ENCODE measurements at places on chromosomes 7 and 10.

DNA sequence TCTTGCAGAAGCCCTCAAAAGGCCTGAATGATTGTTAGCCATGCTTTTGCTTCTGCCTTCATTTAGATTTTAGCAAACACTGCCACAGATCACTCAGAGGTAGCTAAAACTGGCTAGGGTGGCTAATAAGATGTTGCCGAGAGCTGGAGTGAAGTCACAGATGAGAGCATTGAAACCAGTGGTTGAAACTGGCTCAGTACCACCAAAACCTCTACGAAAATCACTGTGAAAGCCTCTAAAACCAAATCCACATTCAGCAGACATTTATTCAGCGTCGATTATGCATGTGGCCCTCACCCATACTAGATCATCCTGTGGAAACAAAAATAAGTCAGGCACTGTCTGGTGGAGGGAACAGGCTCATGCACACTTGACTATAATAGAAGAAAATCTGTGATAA, 50.8 kb downstream of the PIK3CG start:
- DNase-seq: no peak

- DNase-seq: no peak
These were observed 1.3 kb upstream of the ZCCHC24 start for GRCh38 chr10:79446758-79447084.

- no peak for DNase-seq
These were observed 141.6 kb downstream of the GPR85 start for GRCh38 chr7:112945046-112945445.

DNA sequence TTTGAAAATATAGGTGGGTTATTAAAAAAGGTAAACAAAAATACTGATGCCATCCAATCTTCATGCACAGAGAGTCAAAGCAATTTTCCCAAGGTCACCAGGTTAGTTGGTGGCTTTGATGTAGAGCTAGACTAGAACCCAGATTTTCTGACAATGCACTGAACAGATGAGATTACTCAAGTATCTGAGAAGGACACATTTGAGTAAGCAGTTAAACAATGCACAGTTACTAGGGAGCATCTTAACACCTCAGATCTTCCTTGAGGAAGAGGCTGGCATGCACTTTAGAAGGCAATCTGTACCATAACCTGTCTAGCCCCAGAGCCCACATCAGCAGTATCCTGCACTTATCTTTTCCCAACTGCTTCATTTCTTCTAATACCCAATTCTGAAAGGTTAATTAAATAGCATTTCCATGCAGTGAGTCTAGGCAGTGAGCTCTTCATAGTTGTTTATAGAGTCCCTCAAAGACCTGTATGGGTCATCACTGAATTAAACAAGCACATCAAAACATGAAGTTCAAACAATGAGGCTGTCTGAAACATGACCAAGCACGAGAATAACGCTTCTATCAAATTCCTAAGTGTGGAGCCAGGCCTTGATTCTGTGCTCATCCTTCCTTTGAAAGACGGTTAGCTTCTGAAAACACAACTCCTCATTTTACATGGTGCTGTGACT, 38.2 kb upstream of the ANK3 start:
- DNase-seq: no peak

DNA sequence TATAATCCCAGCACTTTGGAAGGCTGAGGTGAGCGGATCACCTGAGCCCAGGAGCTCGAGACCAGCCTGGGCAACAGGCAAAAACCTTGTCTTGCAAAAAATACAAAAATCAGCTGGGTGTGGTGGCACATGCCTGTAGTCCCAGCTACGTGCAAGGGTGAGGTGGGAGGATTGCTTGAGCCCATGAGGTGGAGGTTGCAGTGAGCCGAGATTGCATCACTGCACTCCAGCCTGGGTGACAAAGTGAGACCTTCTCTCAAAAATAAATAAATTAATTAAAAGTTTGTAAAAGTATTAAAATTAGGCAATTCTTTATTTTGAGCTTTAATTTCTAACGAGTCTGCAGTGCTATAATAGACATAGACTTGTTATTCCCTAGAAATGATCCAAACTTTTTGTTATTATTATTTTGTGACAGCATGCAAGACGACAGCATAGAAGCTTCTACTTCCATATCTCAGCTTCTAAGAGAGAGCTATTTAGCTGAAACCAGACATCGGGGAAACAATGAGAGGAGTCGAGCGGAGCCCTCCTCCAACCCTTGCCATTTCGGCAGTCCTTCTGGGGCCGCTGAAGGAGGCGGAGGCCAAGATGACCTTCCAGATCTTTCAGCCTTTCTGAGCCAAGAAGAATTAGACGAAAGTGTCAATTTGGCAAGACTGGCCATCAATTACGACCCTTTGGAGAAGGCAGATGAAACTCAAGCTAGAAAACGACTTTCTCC, 11.9 kb downstream of the MYPN start:
- no peak for DNase-seq

DNA sequence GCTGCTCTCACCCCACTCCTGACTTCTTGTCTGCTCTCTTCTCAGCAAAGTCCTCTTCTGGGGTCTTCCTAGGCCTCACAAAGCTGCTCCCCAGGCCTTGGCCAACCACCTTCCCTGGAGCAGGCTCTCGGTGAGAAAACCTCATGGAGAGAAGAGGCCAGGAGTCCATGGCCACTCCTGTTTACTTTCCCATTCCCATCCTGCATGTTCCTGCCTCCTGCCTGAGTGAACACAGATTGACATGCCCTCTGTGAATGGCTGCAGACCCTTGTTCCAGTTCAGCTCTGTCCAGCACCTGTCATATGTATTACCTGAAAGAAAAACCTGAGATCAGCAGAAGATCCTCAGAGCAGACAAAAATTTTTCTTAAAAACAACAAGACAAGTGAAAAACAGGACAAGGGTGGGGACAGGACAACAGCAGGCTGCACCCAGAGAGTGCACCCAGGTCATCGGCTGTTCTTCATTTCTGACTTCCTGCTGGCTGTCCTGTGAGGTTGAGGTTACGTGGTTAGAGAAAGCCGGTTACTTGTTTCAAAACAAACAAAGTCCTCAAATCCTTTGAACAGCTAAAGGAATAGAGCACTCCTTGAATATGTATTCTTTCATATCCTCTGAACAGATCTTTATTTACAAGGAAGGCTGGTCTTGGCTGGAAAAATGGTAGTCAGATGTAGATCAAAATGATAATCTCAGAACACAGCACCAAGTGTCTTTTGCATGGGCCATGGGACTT, 34.0 kb upstream of the DLD start:
- DNase-seq: peak; percentile 42

DNA sequence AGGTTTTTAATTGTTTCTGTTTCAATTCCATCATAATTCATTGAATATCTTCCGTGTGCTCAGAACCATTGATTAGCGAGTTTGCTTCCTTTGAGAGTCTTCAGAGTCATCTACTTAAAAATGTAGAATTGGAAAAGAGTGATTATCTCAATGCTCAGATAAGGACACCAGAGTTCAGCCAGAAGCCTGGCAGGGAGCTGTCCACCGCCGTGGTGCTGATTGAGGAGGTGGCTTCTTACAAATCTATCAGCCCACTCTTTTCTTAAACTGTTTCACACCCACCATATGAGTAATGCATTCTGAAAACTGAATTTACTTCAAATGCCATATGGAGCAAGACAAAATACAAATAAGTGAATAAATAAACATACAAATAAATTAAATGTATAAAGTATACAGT, 79.3 kb downstream of the INSYN2A start:
- DNase-seq: peak; percentile 57

DNA sequence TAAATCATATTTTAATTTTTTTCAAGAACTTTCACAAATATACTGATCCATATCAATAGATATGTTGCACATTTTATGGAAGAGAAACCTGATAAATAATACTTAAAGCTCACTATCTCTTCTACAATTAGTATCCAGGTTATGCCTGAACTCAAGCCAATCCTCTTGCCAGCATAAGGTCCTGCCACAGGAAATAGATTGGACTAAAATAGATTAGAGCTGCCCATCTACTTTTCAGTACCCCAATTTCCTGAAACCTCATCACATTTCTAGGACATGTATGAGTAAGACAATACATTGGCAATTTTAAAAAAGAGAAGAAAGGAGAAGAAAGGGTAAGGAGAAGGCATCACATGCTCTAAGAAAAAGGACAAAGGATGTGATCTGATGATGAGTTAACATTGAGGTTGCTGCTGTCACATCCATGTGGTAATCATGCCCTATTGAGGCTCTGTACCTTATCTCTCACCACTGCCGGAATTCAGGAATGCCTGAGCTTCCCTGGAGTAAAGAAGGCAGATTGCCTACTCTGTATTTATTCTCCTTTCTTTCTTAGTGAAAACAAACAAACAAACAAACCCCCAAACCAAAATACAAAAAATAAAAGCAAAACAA, 199.7 kb downstream of the ANK3 start:
- no peak for DNase-seq

DNA sequence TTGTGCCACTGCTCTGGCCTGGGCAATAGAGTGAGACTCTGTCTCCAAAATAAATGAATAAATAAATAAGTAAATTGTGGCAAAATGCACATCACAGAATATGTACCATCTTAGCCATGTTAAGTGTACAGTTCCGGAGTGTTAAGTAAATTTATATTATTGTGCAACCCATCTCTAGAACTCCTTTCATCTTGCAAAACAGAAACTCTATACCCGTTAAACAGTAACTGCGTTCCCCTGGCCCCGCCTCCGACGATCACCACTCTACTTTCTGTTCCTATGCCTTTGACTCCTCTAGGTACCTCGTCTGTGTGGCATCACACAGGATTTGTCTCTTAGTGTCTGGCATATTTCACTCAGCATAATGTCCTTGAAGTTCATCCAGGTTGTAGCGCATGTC, 356.4 kb upstream of the FOXK1 start:
- DNase-seq: no peak

GRCh38 chr10:43077421-43078171, 727 bp downstream of the RET start:
- DNase-seq: peak; percentile 22

GRCh38 chr10:43264965-43265798, 1.7 kb downstream of the RASGEF1A start:
- DNase-seq: no peak

DNA sequence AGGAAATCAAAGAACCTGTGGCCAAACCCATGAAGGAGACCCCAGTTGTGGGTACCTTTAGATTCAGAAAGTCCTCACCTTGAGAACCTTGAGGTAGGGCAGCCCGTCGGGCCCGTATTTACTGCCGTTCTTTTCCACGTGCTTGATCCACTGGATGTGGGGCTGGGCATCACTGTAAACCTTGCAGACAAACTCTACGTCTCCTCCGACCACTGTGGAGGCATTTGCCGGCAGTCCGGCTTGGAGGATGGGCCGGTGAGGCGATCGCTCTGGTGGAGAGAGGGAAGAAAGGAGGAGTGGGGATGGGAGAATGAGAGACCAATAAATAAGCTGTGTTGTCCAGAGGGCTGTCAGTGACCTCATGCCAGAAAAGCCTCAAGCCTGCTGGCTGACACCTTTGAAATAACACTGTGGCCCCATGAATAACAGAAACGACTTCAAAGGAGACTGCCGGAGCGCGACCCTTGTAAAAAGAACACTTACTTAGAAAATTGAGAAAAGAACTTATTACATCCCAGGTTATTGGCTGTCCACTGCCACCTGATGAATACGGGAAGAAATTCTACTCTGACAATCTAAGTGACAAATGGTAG, 78.2 kb downstream of the FGFR2 start:
- DNase-seq: no peak

DNA sequence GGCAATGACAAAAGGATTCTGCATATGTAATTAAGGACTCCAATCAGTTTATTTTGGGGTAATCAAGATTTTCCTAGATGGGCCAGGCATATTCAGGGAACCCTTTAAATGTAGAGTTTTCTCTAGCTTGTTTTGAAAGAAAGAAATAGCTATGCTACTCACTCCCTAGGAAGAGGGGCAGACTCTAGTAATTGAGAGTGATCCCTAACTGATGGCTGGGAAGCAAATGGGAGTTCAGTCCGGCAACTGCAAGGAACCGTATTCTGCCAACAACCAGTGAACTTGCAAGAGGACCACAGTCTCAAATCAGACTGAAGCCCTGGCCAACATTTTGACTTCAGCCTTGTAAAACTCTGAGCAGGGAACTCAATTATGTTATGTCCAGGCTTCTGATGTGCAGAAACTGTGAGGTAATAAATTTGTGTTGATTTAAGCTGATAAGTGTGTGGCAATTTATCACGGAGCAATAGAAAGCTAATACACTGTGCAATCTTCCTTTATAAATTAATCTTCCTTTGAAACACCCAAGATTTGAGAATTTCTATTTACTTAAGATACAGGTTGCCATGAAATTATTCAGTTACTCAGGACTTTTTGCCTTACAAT, 14.0 kb downstream of the AOAH start:
- no peak for DNase-seq
